Stimulated activated CD8-positive, alpha-beta memory T cell treated with anti-CD3 and anti-CD28 coated beads, Interleukin-7, amount 100 ng/mL, for 1 hour (primary cell): ENCODE measurements at places on chromosomes 4 and X.
A peak's percentile ranks its signal among the peaks of the same experiment; 100 is the strongest.

DNA sequence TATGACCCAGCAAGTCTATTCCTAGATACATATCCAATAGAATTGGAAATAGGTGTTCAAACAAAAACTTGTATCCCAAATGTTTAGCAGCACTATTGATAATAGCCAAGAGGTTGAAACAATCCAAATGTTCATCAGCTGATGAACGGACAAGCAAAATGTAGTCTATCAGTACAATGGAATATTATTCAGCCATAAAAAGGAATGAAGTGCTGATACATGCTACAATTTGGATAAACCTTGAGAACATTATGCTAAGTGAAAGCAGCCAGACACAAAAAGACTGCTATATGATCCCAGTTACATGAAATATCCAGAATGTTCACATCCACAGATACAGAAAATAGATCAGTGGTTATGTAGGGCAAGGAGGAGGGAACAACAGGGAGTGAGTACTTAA lies 50.1 kb downstream of the PLAC1 start:
- DNase-seq, result no peak

DNA sequence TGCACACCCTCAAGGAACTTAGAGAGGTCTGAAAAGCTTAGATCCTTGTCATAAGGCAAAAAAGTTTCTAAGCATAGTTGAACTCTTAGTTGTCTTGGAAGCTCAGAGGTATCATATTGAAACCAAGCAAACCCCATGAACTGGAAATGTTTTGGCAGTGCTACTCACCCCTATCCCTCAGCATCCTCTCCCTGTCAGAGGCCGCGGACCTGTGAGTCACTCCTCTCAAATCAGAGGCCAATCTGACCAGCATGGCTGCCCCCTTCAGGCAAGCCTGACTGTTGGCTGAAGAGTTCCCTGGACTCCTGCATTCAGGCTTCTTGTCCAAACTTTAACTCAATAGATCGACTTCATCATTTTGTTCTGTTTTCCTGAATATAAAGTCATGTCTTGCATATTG lies 69.4 kb downstream of the KCNIP4 start:
- DNase-seq, result no peak

DNA sequence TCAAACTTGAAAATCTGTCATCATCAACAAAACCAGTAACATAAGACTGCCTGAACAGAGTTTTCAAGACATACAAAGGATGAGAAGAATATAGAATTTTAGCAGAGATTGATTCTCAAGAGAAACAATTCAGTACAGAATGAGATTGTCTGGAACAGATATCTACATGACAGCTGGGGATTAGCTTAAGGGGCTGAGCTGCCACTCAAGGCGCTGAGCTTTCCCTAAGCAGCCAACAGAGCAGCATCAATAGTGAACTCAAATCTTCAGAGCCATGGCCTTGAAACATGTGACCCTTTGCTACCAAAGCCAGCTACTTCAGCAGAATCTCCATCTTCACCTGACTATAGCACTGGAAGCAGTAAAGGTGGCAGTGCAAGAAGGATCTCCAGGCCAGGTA lies 24.3 kb upstream of the PCDH10 start:
- DNase-seq, result no peak

- DNase-seq, result no peak
These were observed 32.4 kb downstream of the PRDX4 start for GRCh38 chrX:23699636-23700194.

GRCh38 chr4:116088771-116089170 lies 975.4 kb upstream of the NDST4 start:
- DNase-seq, result no peak

DNA sequence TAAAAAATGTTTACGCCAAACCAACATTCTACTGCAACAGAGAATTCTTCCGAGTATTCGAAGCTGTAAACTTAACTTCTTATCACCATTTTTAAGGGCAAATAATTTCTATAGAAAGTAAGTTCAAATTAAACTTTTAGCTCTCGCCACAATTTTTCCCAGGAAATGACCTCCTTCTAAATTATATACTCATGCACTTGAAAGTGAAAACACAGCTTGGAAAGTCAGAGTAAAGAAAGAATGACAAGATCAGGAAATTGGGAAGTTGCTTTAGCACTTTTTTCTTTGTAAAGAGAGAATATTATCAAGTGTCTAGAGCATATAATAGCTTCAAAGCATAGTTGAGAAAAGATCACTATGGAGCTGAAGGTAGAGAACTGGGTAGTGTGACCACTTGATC lies 1.2 kb downstream of the CYBB start:
- no peak for DNase-seq

DNA sequence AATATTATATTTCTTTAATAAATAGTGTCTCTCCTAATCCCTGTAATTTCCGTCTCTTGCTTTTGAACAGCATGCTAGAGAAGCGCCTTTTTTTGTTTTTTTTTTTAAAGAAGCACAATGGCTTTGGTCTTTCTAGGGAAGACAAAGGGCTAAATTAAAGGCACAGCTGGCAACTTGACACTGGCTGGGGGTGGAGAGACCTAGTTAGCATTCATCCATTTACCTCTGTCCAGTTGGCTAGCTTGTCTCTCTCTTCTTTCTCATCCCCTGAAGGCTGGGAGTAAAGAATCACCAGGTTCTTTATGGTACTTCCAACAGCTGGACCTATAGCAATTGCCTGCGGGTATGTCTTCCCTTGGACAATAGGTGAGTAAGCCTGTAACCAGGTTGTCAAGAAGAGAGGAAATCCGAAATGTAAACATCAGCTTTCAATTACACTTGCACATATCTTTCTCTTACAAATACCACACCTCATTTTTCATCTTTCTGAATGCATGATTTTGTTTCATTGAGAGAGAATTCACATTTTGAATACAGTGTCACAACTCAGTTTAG lies 178.4 kb upstream of the GPR101 start:
- no peak for DNase-seq

DNA sequence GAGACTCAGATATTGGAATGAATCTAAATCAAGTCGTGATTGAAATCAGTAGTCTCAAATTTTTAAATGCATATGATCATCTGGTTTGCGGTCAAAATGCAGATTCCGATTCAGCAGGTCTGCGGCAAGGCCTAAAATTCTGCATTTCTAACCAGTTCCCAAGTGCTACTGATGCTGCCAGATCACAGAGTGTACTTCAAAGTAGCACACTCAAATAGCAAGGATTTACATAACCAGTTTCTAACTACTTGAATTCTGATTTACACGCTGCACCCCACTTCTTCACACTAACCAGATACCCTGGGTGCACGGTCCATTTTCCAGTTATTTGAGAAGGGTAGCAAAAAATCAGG lies 752 bp downstream of the MBTPS2 start:
- DNase-seq, result no peak

DNA sequence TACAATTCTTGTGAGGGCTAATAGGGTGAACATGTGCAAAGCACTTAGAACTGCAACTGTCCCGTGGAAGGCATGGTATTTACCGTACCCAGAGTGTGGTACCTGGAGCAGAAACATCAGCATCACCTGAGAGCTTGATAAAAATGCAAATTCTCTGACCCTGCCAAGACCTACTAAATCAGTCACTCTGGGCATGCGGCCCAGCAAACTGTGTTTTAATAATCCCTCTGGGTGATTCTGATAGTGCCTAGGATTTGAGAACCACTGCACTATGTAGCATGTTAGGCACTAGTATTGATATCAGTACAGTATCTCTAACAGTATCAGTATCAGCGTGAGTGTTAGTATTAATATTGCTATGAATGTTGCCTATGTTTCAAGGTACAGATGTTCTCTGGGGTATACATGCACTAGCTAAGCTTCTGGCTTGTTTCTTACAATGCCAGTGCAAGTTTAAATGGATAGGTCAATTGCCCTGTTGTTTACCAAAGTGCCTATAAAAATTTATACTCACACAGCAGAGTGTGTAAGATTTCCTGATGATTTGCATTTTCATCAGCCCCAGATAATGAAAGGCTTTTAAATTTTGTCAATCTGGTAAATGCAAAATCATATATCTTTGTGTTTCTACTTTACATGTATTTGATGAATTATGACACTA lies 354.0 kb downstream of the HS3ST1 start:
- no peak for DNase-seq

DNA sequence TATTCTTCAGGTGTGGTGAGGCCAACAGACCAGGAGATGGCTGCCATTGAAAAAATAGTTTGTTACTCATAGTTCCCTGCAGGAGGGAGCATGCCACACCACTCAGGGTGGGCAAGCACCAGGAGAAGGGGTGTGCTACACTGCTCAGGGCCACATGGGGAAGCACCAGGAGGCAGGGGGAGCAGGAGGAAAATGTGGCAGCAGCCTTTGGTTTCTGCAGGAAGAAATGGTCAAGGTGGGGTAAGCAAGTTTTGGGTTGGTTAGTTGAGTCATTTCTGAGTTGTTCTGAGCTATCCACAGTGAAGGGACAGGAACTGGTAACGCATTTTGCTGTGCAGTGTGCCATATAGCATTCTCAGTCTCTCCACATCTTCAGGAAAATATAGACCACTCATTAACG lies 23.8 kb downstream of the FGFBP1 start:
- no peak for DNase-seq

DNA sequence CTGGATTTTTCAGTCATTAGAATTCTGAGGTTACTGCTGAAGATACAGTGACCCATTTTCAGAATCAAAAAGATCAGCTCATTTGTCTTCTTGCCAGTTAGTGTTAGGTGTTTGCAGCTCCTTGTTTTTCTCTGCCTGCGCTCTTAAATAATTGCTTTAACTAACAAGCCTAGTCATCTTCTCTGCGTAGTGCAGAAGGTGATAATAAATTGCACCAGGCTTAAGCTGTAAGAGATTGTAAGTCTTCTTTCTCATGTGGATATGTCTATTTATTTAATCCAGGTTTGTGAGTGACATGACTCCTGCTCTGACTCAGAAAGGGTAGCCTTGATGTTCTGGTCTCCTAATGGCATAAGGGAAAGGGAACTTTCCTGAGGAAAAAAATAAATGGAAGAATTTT lies 167.2 kb downstream of the CEP135 start:
- no peak for DNase-seq

DNA sequence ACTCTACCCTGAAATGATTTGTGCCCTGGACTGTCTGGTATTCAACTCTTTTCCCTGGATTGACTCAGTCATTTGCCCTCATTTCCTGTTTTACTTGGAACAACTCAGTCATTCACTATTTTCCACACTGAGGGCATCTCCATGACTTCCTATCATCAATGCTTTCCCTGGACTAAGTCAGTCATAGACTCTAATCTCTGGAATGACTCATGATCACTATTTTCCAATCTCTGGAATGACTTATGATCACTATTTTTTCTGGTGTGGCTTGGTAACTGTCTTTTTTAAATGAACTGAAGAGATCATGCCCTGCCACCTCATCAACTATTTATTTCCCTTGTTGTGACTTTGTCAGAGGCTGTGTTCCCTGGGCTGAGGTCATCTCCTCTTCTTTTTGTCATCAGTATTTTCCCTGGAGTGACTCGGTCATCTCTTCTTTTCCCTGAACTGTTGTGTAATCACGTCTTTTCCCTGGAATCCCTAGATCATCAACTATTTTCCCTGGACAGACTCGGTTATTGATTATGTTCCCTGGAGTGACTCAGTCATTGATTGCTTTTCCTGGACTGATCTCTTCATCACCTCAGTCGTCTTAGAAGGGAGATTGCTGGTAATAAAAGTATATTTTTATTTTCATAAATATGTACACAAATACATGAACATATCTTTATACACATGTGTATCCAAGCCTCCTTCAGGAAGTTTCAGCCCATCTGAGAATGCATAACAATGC lies 327.1 kb upstream of the VCX start:
- DNase-seq, result no peak

DNA sequence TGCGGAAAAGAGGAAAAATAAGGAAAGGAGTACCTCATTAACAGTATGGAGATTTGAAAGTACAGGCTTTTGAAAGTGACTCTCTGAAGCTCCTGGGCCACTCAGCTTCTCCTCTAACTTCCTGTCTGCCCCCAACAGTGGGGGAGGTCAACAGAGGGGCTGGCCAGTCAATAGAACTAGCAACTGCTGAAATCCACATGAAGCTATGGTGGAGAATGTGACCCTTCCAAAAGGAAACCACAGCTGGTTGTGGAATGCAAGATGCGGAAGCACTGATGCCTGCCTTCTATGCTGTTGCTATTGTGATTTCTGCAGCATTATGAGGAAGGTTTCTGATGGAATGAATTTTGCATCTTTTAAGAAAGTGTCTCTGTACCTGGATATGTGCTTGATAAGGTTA lies 2.4 kb downstream of the CORIN start:
- no peak for DNase-seq

DNA sequence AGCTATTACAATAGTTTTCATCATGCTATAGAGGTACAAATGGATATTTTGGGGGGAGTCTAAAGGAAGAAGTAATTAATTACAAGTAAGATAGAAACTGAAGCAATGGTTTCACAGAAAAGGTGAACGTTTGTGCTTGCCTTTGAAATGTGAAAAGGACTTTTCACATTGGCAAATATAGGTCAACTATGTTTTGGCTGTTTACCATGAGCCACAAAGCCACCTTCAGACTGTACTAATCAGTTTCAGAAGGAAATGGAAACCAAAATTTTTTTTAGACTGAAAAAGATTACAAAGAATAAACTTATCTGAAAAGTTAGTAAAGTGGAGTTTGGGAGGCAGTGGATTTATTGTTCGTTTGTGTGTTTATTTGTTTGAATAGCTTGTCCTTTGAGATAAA lies 32.1 kb downstream of the SYTL5 start:
- DNase-seq, result no peak

GRCh38 chr4:37475087-37475486 lies 211.1 kb downstream of the RELL1 start:
- no peak for DNase-seq

DNA sequence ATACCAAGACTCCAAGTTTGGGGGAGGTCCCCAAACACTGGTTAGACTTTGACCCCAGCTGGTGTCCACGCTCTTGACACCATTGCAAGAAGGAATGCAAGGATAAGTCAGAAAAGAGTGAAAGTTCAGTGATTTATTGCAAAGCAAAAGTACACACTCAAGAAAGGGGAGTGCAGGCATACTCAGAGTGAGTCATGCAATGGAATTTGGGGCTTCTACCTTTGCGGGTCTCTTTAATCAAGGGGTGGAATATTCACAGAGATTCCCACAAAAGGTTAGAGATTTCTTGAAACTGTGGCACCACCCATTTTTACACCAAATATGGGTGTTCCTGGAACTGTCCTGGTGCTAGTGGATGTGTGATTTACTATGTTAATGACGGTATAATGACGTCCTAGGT lies 5.2 kb upstream of the SMIM10L2A start:
- no peak for DNase-seq

DNA sequence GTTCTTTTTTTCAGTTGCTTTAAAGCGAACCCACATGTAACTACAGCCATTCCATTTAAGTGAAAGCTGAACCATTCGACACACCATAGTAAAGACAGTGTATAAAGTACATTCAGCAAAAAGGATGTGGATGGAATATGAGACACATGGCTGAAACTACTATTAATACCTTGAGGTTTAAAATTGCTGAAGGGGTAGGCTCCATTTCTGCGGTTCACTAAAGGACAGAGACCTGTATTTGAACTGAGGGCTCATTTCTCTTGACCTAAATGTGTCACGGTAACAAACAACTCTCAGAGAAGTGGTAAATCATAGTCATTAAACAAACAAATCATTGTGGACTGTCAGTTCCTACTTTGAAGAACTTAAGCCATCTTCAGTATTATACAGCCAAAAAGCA lies 1085.6 kb upstream of the TENM3 start:
- no peak for DNase-seq

- peak; percentile 64 for DNase-seq
These were observed at the start of gene MED12 for GRCh38 chrX:71118032-71118984. Gene MED12, plus strand, starts transcription at chrX:71118596. Its CDS starts 159 bp downstream, at chrX:71118755.
